ENCODE measurements at places on chromosomes 16 and 17. TPM values are rescaled to one million over a fixed set of nuclear protein-coding genes. Genes with fewer than 3 reads are reported as not detected.

The PIK3R6 gene
- total RNA-seq, result not detected

GRCh38 chr17:72734613-72735012, 357.9 kb downstream of the SLC39A11 start:
- no peak for DNase-seq

DNA sequence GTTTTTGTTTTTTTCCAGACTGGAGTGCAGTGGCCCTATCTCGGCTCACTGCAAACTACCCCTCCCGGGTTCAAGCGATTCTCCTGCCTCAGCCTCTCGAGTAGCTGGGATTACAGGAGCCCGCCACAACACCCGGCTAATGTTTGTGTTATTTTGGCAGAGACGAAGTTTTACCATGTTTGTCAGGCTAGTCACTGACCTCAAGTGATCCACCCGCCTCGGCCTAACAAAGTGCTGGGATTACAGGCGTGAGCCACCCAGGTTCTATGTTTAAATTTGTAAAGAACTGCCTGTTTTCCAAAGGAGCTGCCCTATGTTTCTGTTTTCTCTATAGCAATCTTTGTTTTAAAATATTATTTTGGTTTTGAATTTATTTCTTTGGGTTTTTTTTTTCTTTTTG, 13.8 kb upstream of the C16orf87 start:
- DNase-seq, result no peak

- DNase-seq, result no peak
Measured at GRCh38 chr16:12255919-12256665, 279.6 kb downstream of the SNX29 start.

GRCh38 chr17:48593840-48594537, 410 bp upstream of the HOXB5 start:
- no peak for DNase-seq

The SHISA9 gene
- total RNA-seq, result 0.12 TPM

Data from NCI-H460 (cell line).